ENCODE measurements at places on chromosomes 12 and 14.
A peak's percentile ranks its signal among the peaks of the same experiment; 100 is the strongest.

- DNase-seq = no peak
Observed at GRCh38 chr12:80712866-80713265, 3.8 kb upstream of the MYF5 start.

GRCh38 chr14:63286071-63286470 is 32.7 kb downstream of the GPHB5 start:
- no peak for DNase-seq

DNA sequence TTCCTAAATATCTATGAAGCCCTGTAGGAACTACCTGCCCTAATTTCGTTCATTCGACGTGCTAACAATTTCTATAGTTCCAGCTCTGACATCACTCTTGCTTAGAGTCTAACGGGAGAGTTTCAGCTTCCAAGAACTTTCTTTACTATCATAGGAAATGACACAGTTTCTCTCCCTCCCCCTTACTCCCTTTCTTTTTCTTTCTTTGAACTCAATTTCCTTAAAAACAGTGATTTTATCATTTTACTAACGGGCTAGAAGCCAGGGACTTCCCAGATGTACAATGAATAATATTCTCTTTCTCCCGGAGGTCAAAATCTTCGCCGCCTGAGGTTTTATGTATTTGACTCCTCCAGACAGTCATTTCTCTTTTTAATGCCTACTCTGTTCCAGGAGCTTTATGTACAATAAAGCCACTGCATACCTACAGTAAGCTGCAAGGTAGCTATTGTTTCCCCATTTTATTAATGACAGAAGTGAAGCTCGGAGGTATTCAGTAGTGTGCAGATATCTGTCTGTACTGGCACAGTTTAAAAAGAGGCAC is 15.7 kb downstream of the SMCO2 start:
- DNase-seq = peak; percentile 59

- no peak for DNase-seq
Observed at GRCh38 chr12:53551889-53552291, 44.6 kb upstream of the NPFF start.

- DNase-seq = no peak
Observed at GRCh38 chr12:110329710-110330109, 48.7 kb downstream of the ATP2A2 start.

GRCh38 chr12:212415-212714 is 1.6 kb downstream of the SLC6A12 start:
- DNase-seq = no peak

DNA sequence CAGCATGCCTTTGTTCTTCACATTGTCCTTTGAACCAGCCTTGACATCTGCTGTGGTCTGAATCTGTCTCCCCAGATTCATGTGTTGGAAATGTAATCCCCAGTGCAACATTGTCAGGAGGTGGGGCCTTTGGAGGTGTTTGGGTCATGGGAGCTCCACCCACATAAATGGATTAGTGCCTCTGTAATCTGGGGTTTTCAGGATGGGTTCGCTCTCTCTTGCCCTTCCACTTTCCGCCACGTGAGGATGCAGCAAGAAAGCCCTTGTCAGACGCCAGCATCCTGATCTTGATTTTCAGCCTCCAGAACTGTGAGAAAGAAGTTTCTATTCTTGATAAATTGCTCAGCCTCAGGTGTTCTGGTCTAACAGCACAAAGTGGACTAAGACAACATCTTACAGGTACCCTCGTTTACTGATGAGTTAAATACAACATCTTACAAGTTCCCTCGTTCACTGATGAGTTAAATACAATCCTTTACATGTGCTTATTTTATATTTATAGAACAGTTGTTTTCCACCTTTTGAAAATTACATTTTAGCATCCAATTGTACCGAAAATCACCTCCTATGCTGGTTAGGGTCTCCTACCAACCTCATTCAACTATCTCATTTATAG is 54.4 kb upstream of the RIMBP2 start:
- no peak for DNase-seq

- DNase-seq = no peak
Observed at GRCh38 chr12:47779943-47780504, 7.0 kb downstream of the SLC48A1 start.

GRCh38 chr14:100110816-100111215 is 45.6 kb downstream of the EVL start:
- DNase-seq = no peak

GRCh38 chr14:68074765-68075381 is 255.3 kb downstream of the RAD51B start:
- no peak for DNase-seq

- DNase-seq = no peak
Observed at GRCh38 chr12:81400024-81400423, 322.1 kb downstream of the ACSS3 start.

DNA sequence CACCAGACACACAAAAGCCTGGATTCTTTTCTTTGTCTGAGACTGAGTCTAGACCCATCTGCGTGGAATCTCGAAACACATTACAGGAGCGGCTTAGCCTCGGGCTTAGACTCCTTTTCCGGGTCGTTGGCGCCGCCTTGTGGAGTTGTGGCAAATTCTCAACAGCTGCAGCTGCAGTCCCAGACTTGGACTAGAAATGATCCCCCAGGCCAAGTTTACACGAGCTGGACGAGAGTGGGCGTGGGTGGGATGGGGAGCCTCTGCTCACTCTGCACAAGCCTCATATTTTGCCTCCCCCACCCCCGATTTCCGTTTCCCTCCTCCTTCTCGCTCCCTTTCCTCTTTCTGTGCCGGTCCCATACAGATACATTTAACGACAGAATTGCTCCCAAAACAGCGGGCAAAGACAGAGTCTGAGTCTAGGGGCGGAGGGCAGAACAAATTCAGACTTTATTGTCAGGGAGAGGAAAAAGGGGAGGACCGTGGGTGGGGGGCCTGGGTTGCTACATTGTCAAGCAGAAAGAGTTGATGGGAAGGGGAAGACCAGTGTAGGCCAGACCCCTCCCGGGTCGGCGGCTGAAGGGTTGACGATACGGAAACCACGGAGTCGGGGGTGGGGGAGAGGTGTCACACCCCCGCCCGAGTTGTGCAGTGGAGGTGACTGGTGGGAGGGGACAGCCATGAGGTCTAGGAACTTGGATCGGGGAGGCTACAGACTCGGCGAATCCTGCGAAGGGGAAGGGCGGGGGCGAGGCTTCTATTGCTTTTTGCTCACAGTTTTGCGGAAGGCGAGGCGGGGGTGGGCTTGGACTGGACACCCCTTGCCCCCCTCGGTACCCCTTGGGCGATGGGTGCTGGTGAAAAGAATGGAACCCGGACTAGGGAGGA is 4.7 kb upstream of the GPR84 start:
- peak; percentile 97 for DNase-seq

- DNase-seq = no peak
Observed at GRCh38 chr12:22284871-22285270, 49.6 kb downstream of the ST8SIA1 start.

GRCh38 chr14:35991356-35991755 is 165.2 kb downstream of the BRMS1L start:
- no peak for DNase-seq

DNA sequence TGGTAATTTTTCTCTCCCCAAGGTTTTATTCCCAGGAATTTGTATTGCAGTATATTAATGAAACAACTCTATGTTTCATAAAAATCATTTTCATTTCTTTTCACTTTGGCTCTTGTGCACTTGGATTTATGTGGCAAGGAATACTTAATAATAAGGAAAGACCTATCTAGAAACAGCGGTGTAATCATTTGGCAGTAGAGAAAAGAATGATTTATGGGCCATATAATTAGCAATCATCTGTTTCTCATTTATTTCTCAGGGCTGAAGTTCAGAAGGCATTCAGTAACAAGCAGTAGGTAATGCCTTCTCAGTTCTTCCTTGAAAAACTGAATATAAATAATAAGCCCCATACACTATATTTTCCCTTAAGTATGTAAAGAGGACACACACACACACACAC is 172.6 kb downstream of the ANO4 start:
- no peak for DNase-seq

GRCh38 chr12:123798518-123798917 is 36.4 kb downstream of the DNAH10 start:
- DNase-seq = no peak

DNA sequence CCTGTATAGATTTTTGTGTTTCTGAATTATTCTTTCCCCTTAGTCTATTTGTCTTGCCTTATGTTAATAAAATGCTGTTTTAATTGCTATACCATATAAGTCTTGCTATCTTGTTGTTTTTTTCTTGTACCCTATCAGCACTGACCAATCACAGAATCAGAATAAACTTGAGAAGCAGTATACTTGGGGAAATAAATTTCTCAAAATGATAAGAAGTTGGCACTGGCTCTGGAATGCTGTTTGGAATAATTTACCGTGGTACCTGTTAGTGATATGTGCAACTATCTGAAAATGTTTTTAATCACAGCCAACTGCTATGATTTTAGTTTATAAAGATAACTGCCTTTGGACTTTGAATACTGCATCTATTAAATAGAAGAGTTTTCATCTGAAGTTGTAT is 37.9 kb upstream of the EPS8 start:
- no peak for DNase-seq

GRCh38 chr12:64610660-64611340 is 505 bp downstream of the RASSF3 start:
- peak; percentile 78 for DNase-seq

DNA sequence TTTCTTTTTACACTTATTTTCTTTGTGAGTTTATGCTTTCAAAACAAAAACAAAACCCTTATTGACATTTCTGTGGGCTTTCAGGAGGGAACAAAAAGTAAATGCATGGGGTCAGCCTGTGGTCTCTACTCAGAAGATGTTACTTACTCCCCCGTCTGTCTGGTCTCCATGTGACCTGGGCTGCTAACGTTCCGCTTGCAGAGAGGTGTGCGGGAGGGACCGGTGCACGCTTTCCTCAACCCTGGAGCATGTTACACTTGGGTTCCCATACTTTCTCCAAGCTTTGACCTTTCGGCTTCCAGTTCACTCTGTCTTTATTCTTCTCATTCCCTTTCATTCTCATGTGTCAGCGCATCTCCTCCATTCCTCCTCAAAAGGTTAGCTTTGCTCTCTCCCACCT is 36.5 kb downstream of the ZC3H14 start:
- no peak for DNase-seq

DNA sequence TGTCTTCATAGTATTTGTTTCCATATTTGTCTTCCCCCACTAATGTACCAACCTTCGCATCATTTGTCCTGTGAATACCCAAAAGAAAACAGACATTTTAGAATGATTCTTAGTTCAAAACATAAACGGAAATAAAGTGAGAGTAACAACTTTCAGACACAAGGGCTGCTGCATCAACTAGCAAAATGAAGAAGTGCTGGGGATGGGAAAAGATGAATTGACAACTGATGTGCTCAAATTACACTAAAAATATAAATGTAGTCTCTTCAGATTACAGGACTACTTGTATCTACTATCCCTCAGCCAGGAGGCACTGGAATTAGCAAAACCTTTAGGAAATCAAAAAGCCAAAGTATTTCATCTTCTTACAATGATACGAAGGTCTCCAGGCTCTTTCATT is 743 bp downstream of the NDUFA12 start:
- DNase-seq = no peak
